ENCODE measurements at places on chromosomes 7 and 10.

DNA sequence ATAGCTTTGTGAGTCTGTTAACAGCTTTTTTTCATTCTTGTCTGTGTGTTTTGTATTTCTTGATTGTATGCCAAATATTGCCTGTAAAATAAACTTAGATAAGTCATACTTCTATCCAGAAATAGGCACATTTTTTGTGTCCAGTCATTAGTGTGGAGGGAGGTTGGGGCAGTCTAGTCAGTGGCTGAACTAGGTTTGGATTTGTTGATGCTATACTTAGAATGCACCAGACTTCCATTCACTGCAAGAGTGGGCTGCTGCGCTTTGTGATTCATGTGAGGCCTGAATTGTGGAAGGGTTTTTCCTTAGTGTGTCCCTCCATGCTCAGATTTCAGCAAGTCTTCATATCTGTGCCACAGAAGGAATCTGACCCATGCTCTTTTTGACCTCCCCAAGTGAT is 50.0 kb downstream of the TRUB1 start:
- DNase-seq, result peak; percentile 76

- DNase-seq, result no peak
These were observed 303.9 kb downstream of the SDHAF3 start for GRCh38 chr7:97421307-97421930.

GRCh38 chr7:52711951-52712350 is 323.5 kb upstream of the POM121L12 start:
- no peak for DNase-seq

DNA sequence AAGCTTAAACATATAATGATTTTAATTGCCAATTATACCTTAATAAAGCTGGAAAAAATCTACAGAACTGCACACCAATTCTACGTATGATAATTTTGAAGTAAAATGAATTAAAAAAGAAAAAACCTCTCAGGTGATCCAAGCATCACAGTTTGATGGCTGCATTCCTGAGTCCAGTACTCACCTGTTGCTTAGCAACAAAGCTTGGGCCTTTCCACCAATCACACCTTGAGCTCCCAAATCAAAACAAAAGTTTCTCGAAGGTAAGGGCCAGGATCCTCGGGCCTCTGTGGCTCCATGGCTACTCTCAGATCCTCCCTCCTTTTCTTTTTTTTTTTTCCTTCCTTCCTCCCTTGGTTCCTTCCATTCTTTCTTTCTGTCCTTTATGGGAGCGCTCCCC is 137.2 kb upstream of the PCBD1 start:
- DNase-seq, result no peak

GRCh38 chr10:129361676-129362376 is 105.2 kb upstream of the MGMT start:
- no peak for DNase-seq

DNA sequence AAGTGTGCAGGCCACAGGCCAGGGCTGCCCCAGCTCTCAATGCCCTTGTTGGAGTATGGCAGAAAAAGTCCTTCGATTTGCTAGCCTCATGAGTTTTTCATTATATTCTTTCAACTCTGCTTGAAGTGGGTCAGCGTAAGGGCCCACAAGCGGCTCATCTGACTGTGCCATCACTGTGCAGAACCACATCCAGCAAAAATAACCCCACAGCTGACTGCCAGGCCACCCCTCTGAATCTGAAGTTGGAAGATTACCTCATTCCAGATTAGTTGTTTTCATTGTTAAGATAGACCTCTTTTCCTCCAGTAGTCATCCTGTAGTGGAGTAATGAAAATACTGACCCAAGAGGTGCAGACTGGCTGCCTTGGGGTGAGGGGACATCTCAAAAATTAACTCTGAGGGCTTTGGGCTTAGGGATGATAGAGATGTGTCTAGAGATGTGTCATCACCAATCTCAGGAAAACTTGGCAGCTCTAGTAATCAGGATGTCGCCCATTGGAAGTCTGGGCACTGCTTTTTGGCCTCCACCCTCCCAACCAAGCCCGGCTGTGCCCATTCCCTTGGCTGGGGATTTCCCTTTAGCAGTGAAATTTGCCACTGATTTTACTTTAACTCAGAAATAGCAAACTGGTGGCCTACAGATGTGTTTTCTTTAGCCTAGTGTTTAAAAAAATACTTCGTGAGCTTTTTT is 164.3 kb downstream of the LCOR start:
- DNase-seq, result no peak

- no peak for DNase-seq
These were observed 53.9 kb upstream of the SFMBT2 start for GRCh38 chr10:7464691-7465090.

- no peak for DNase-seq
These were observed 176.7 kb downstream of the GPAM start for GRCh38 chr10:112006831-112007230.

- DNase-seq, result no peak
These were observed 16.7 kb downstream of the CEP55 start for GRCh38 chr10:93513091-93513490.

DNA sequence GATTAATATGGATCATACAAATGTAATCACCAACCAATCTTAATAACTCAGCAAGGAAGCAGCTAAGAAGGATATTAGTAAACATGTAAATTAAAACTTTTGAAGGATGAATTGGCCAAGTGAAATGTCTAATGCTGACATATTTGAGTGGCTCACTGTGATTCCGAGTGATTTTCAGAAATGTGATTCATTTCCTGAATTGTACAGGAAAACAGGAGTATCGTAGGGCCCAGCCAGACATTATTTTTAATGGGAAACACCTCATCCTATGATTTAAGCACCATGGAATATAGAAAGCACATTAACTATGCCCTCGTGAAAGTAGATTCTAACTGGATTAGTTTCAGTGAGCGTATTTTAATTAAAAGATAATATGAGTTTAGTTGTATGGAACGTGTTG is 82.3 kb downstream of the LHFPL3 start:
- DNase-seq, result no peak

DNA sequence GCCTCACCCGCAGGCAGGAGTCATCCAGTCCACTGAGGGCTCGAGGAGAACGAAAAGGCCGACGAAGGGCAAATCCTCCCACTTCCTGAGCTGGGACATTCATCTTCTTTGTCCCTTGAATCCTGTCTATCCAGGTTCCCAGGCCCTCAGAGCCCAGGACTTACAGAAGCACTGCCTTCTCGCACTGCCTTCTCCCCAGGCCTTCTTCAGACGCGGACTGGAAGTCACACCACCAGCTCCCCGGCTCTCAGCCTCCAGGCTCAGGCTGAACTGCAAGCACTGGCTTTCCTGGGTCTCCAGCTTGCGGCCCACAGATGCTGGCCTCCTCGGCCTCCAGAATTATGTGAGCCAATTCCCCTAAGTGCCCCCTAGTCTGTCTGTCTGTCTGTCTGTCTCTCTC is 6.4 kb upstream of the MMP21 start:
- no peak for DNase-seq

- no peak for DNase-seq
These were observed 50.1 kb downstream of the NOD1 start for GRCh38 chr7:30428246-30429155.

DNA sequence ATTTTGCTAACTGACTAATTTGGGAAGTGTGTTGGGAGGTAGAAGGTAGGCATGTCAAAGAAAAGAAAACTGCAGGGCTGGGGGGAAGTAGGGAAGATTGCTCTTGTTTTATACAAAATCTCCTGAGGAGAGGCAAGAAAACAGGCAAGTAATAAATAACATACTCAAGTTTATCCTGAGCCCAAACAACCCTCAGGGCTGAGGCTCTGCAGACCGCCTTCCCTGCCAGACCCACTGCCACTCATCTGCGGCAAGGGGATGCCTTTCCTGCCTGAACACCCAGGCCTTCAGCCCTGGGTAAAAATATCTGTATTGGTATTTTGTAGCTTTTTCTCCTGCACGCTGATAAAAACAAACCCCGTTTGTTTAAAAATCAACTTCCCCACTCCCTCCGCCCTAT is 399.8 kb upstream of the NFE2L3 start:
- no peak for DNase-seq

GRCh38 chr10:12603766-12604470 is 254.6 kb downstream of the CAMK1D start:
- no peak for DNase-seq

DNA sequence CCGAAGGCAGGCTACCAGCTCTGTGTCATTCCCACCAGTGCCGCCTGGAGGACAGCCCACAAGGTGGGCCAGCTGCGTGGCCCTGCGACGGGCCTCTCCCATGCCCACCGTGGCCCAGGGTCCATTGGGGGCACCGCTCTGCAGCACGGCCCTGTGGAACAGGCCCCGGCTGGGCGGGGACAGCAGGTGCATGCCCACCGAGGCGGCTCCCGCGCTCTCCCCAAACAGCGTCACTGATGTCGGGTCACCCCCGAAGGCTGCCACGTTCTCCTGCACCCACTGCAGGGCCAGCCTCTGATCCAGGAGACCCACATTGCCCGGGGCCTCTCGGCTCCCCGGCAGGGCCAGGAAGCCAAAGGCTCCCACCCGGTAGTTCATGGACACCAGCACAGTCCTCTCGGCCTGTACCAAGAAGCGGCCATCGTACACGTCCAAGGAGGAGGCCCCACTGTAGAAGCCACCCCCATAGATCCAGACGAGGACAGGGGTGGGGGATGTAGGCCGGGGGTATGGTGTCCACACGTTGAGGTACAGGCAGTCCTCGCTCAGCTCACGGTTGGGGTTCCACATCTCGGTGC is 2.3 kb downstream of the ACHE start:
- no peak for DNase-seq

- DNase-seq, result no peak
These were observed 115.8 kb downstream of the INHBA start for GRCh38 chr7:41586931-41587640.

DNA sequence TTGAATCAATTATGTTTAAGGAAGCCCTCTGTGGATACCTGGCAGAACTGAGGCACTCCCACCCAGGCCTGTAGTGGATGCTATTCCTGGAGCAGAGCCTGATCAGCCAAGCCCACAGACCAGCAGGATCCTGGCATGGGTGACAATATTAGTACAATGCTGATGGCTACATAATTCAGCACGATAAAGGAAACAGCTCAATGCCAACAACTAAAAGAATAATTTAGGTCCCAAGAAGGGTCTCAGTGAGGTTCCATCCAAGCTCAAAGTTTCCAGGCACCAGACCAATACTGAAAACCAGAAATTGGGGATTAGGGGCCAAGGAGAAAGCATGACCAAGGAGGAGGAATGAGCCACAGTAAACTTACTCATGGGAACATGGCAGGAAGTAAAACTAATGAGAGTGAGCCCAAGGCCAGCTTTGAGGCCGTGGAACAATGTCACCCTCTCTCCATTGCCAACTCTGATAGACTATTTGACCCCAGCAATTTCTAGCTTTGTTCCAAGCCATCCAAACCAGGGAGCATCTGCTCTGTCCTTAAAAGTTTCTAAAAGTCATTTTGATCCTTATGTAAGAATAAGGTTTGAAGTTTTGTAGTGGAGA is 1082.4 kb downstream of the KCNMA1 start:
- DNase-seq, result no peak

DNA sequence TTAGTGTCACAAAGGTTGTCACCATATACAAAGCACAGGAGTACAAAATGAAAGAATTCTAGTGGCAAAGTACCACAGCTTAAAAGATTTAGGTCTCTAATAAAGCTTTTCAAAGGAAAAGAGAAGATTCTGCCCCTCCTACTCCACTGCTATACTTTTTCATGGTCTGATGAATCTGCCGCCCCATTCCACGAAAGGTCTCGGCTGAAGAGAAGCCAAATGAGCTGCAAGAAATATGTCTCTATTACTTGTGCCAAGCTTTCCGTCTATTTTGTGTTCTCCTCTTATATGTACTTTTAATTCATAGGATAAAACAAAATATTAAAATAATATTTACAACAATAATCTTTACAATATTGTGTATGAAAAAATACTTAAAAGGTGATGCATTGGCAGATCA is 222.6 kb downstream of the ANK3 start:
- no peak for DNase-seq

GRCh38 chr10:131226446-131227162 is 84.9 kb downstream of the TCERG1L start:
- no peak for DNase-seq

DNA sequence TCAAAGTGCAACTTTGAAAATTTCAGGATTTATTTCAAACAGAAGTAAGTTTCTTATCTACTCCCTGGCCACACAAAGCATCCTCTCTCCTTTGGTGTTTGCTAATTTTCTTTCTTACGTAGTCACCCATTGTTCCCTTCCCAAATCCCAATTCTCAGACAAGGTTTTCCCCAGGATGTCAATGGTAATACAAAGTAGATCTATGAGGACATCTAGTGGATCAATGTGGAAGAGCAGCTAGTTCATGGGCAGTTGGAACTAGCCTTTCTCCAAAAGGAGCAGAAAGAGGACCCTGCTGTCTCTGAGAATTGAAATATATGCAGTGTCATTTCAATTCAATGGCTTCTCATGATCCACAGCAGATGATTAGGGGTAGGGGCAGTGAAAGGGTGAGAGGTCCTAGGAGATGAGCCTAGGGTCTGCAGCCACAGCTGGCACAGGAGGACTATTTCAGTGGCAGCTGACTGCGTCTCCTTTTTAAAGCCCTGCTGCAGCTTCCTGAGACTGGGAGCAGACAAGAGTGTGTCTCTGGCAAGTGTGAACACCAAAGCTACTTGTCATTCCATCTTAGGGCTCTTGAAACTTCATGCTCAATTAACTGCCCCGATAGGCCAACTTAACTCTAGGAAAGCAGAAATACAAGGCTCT is 632.6 kb downstream of the KCNMA1 start:
- DNase-seq, result peak; percentile 60

DNA sequence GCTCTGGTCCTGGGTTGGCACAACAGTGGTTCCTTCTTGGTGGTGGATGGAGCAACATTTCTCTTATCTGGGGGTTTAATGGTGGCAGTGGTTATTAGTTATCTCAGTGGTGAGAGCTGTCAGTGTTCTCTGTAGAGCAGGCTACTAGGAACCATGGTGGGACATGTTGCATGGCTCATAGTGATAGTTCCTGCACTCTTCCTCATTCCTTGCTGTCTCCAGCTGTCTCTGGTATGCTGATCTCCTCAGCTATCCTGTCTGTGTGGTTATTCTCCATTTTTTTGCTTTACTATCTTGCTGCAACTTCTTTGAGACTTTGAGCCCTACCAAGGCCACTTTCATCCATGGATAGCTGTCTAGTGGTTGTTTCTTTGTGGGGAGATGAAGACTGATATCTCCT is 44.0 kb downstream of the CCDC7 start:
- no peak for DNase-seq

DNA sequence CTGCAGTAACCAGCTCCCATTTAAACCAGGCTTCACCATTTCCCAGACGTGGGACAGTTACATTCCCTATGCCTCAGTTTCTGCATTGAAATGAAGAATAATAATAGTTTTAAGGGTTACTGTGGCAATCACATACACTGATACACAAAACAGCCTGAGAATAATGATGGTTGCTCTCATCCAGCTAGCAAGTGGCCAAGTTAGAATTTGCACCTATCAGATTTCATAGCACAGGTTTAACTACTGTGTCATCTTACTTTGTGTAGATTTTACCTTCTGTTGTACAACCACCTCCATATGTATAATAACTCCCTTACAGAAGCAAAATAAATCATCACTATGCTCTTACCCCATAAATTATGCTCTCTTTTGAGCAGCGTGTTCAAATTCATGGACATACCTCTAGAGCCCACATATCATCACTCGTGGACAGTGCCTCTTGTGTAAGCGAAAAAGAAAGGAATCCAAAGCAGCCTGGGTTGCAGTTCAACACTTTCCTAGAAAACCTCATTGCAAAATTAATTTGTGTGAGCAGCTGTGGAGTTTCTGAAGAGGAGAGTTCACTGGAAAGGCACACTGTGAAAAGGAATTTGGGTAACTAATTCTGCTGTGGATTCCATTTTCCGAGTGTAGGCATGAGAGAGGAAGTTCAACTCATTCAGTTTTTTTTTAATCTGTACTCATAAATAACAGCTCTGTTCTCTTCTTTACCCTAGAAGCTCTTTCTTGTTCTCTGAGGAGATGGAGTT is 492.5 kb downstream of the ARL4A start:
- no peak for DNase-seq

GRCh38 chr7:111018960-111019736 is 71.8 kb upstream of the LRRN3 start:
- DNase-seq, result no peak
